ENCODE measurements at places on chromosomes 6 and 20.

DNA sequence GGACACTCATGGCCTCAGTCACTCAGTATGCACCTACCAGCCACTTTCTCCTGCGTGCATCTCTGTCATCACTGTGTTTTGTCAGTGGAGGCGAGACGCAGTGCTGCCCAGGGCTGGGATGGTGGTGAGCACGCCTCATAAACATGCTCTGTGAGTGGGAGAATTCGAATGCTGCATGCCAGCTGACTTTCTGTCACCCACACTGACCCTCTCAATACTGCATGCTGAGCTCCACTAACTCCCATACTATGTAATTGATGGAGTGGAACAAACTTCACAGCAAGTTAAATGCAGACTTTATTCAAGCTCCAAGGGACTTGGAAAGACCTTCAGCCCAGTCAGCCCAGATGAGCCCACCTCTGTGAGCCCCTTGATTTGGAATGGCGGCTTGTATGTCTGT is 22.7 kb upstream of the GGTLC1 start:
- no peak for DNase-seq

GRCh38 chr20:51758978-51759544 is 9.1 kb downstream of the ATP9A start:
- no peak for DNase-seq

GRCh38 chr6:156767603-156768467 is 9.3 kb upstream of the ARID1B start:
- DNase-seq, result no peak

GRCh38 chr6:4101298-4101697 is 22.4 kb upstream of the FAM217A start:
- no peak for DNase-seq

DNA sequence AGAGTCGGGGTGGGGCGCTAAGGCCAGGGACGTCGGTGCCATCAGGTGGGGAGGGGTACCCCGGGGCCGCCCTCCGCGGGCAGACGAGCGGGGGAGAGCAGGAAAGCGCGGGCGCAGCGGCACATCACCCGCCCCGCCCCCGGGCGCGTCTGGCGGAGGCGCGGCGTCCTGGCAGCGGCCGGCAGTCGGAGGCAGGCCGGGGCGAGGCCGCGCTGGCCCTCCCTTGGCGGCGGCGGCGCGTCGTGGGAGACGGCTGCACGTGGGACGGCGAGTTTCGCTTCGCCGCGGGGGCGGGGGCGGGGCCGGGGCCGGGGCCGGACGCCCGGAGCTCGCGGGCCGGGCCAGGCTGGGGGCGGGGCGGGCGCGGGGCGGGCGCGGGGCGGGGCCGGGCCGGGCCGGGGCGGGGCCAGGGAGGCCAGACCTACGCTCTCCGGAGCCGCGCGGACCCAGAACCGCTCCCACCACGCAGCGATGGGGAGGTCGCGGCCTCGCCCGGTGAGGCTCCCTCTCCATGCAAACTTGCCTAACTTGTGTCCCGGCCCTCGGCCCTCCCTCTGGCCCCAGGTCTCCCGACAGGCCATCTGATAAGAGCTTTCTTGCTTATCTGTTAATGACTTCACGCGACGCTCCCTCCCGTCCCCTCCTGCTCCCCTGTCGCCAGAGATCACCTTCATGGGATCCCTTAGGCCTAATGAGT is 12.5 kb downstream of the ITPR3 start:
- DNase-seq, result peak; percentile 60

- no peak for DNase-seq
Observed at GRCh38 chr6:4180652-4181255, 45.4 kb upstream of the ECI2 start.

GRCh38 chr6:157806131-157806855 is 16.8 kb upstream of the SNX9 start:
- no peak for DNase-seq

DNA sequence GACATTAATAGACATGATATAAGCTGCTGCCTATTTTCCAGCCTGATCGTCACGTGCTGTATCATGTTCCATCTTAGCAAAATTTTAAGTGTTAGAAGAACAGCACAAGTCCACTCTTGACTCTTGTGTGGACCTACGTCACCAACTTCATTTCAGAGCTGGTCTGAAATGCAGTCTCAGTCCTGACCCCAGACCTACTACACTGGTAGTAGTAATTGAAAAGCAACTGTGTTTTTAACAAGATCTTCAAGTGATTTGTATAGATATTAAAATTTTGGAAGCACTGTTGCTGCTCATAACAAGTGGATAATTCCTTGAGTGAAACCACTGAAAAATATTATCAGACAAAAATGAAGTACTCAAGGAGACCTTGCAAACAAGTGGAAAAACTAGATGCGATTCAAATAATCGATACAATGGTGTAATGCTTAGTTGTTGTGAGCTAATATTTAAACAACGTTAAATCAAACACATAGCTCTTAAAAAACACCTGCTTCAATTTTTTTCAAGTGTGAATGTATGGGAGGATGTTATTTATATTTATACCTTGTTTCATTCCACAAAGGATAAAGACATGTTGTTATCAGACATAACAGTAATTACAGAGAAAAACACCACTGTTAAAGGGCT is 110.9 kb upstream of the JAG1 start:
- DNase-seq, result no peak

DNA sequence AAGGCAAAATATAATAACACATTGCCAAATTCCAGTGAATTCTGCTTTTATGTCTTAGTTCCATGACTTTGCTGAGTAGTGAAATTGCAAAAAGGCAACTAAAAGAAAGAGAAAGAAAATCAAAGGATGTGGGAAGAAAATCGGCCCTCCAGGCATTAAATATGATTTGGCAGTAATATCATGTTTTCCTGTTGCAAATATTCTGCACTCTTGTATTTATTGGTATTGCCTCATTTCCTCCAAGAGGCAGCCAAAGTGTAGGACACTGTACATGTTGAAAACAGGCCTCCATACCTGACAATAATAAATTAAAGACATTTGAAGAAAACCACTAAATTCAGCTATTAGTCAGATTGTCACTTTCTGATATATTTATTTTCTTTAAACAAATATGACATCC is 460.0 kb upstream of the NOX3 start:
- DNase-seq, result no peak

GRCh38 chr6:14736554-14736953 is 509.3 kb upstream of the JARID2 start:
- no peak for DNase-seq

DNA sequence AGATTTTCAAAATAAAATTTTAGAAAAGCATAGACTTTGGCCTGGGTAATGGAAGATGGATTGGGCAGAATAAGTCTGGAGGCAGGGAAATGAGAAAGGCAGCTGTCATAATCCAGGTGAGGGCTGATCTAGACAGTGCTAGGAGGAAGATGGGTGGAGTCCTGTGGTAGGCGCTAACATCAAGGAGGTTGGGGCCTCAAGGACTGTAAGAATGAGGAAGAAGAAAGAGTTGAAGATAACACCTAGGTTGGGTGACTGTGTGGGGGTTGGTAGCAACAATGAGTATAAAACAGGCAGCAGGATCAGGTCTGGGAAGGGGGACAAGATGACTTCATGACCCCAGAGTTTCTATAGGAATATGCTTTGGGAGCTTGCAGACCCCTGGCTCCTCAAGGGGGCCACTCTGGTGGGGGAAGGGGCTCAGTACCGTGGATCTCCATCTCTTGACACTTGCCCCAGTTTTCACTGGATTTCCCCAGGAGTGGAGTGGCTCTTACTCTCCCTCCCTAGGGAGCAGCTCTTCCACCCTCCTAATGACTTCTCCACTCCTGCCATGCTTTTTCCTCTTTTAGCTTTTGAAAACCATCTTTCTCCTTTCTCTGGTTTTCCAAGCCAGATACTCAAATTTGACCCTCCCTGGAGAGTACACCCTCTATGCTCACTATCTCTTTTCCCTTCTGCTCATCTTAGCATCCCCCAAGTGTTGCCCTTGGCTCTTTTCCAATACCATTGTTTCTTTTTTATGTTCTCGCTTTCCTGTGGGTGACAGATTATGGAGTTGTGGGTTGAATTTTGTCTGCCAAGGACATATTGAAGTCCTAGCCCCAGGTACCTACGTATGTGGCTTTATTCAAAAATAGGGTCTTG is 14.8 kb downstream of the TRIM31 start:
- no peak for DNase-seq

DNA sequence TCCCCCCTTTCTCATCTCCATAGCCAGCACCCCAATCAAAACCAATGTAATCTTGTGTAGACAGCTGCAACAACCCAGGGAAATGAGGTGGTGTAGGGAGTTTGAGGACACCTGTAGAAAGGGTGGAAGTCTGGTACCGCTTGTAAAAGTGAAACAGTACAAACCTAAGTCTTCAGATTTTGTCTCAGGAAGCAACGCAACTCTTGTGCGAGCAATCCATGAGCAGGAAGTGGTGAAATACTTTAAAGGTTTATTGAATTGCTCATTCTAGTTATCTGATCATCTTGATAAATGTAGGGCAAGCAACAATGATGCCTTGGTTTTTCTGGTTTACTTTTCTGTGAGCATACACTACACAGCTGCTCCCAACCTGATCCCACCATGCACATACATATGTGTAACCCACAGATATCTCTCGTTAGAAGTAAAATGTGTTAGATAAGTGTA is 71.1 kb upstream of the THEMIS start:
- peak; percentile 9 for DNase-seq

GRCh38 chr6:29516108-29516507 is 28.4 kb upstream of the MAS1L start:
- DNase-seq, result peak; percentile 18

DNA sequence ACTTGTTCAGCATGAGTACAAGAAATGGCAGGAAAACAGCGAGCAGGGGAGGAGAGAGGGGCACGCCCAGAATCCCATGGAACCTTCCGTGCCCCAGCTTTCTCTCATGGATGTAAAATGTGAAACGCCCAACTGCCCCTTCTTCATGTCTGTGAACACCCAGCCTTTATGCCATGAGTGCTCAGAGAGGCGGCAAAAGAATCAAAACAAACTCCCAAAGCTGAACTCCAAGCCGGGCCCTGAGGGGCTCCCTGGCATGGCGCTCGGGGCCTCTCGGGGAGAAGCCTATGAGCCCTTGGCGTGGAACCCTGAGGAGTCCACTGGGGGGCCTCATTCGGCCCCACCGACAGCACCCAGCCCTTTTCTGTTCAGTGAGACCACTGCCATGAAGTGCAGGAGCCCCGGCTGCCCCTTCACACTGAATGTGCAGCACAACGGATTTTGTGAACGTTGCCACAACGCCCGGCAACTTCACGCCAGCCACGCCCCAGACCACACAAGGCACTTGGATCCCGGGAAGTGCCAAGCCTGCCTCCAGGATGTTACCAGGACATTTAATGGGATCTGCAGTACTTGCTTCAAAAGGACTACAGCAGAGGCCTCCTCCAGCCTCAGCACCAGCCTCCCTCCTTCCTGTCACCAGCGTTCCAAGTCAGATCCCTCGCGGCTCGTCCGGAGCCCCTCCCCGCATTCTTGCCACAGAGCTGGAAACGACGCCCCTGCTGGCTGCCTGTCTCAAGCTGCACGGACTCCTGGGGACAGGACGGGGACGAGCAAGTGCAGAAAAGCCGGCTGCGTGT is 11.6 kb downstream of the TNFAIP3 start:
- no peak for DNase-seq

GRCh38 chr20:45987108-45987780 is 15.2 kb upstream of the ZNF335 start:
- DNase-seq, result peak; percentile 81

GRCh38 chr20:42123981-42124473 is 505.9 kb upstream of the CHD6 start:
- DNase-seq, result no peak

DNA sequence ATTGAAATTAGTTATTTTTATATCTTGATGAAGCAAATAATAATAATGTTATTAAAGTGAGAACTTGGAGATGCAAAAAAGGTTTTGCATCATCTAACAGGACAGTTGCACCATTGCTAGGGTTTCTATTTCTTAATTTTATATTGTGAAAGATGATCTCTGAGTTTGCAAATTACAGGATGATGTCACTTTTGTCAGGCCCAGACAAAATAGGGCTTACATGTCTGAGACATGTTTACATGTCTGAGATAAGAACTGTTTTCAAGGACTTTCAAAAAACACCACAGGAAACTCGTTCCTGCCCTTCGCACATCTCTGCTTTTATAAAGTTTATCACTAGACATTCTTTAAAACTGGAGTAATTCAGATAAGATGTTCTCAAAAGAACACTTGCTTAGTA is 1075.8 kb upstream of the MANEA start:
- no peak for DNase-seq

GRCh38 chr6:165659945-165660856 is 2.8 kb downstream of the PDE10A start:
- DNase-seq, result no peak

DNA sequence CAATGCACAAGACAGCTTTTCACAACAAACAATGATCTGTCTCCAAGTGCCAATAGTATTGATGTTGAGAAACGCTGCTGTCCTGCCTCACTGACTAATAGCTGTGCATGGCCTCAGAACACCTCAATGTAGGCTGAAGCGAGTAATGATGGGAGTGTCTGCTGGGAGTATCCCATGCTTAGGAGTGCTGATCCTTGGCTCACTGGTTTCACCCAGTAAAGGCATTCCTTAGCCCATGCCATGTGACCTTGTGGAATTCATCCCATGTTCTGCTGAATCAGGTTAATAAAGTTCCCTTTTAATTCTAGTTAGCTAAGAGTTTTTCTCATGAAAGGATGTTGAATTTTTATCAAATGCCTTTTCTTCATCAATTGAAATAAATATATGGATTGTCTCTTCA is 3.8 kb upstream of the WFDC12 start:
- DNase-seq, result no peak

Measured in stimulated activated CD4-positive, alpha-beta T cell treated with anti-CD3 and anti-CD28 coated beads, Interleukin-4, amount 100 ng/mL, for 1 hour (primary cell).